OCI-LY7 (cell line): ENCODE measurements at places on chromosomes 16 and 17. TPM values are rescaled to one million over a fixed set of nuclear protein-coding genes. Genes with fewer than 3 reads are reported as not detected.
A peak's percentile ranks its signal among the peaks of the same experiment; 100 is the strongest.

GRCh38 chr16:12334071-12334470 is 357.5 kb downstream of the SNX29 start:
- no peak for DNase-seq

SAP30BP gene
- 180 and 187 TPM in 2 replicates for total RNA-seq

- no peak for DNase-seq
These were observed 1.3 kb downstream of the METRN start for GRCh38 chr16:716200-716568.

- DNase-seq = no peak
These were observed 11.0 kb downstream of the ALDH3A2 start for GRCh38 chr17:19659366-19660177.

- DNase-seq = no peak
These were observed 154.8 kb upstream of the TOM1L1 start for GRCh38 chr17:54745862-54746261.

BIRC5 gene
- total RNA-seq = 184 and 190 TPM in 2 replicates

PLXDC1 gene
- total RNA-seq = 0.67 TPM in 1 of 2 replicates, not detected in the other

- DNase-seq = no peak
These were observed 23.5 kb upstream of the ALOX15 start for GRCh38 chr17:4665027-4665426.

DNA sequence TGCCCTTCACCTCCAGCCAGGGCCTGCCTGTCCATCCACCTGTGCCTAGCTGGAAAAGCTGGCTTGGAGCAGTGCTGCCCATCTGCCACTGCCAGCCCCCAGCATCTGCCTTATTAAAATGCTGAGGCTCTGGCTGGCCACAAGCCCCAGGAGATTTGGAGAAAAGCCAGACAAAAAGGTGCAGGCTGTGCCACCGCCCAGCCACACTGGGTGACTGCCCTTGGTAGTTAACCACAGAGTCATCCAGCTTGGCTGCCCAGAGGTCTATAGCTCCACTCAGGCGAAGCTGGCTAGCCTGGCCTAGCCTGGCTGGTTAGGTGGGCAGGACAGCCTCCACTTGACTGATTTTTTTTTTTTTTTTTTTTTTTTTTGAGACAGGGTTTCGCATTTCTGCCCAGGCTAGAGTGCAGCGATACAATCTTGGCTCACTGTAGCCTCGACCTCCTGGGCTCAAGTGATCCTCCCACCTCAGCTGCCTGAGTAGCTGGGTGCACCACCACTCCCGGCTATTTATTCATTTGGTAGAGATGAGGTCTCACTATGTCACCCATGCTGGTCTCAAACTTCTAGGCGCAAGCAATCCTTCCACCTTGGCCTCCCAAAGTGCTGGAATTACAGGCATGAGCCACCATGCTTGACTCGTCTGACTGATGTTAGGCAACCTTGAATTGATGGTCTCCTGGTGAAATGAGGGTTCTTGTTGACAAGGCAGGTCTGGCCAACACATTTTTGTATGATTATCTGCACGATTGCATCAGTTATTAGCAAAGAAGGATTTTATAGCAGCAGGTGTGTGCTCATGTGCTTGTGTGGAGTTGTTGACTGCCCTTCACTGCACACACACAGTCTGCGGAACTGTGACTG is 103.8 kb downstream of the RAB11FIP4 start:
- no peak for DNase-seq

OR1A1 gene
- total RNA-seq = not detected in 2 replicates

- peak; percentile 30 for DNase-seq
These were observed 25.5 kb downstream of the MAP3K14 start for GRCh38 chr17:45291171-45291805.

NAGS gene
- total RNA-seq = 0.61 and 1.5 TPM in 2 replicates

ZPBP2 gene
- total RNA-seq = not detected in 2 replicates

DNA sequence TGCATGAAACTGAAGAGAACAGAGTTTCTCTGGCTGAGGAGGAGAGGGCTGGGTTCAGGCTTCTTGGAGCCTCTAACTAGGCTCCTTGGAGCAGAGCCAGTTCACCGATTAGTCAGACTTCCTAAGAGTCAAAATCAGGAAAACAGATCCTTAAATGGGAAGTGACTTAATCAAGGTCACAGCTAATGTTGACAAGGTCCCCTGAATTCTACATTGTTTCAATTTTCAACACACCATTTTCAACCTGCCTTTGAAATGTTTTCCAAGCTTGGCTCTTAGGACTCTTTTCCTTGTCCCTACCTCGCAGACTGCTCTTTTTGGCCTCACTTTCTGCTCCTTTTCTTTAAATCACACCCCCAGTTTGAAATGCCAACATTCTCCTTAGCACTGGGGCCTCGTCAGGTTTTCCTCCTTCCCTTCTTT is 16.3 kb downstream of the MYL4 start:
- DNase-seq = no peak

CRHR1 gene
- not detected in 2 replicates for total RNA-seq

DNA sequence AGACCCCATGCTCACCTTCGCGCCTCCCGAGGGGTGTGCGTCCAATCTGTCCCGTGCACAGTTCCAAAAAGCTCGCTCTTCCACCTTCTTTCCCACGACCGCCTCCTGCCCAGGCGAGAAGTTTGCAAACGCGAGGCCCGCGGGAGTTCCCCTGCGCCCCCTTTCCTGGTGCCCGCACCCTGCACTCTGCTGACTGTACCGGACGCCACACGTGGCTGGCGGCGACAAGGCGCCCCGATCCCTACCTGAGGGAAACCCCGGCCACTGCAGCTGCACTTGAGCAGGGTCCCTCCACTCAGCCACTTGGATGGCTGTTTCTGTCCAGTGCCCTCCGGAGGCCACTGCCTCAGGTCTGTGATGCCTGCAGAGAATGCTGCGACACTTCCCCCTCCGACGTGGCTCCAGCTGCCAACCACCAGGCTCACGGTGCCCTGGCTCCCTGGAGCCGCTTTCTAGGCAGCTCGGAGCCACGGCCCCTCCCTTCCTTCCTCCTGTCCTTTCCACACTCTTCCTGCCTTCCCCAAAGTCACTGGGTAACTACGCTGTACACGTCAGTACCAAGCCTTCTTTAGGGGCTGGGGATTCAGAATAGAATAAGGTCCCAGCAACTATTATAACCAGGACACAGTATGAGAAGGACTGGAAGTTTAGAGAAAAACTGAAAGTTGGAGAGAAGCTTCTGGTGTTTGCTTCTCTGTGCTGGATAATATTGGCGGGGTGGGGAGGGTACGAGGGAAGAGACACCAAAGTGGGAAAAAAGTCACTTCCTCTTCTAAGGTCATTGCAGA is at the start of gene MLKL:
Gene MLKL, minus strand, starts transcription at position 425 of the 788 bp plus-strand sequence. CDS start 5,105 bp downstream, outside the sequence.
- peak; percentile 54 for DNase-seq

DNA sequence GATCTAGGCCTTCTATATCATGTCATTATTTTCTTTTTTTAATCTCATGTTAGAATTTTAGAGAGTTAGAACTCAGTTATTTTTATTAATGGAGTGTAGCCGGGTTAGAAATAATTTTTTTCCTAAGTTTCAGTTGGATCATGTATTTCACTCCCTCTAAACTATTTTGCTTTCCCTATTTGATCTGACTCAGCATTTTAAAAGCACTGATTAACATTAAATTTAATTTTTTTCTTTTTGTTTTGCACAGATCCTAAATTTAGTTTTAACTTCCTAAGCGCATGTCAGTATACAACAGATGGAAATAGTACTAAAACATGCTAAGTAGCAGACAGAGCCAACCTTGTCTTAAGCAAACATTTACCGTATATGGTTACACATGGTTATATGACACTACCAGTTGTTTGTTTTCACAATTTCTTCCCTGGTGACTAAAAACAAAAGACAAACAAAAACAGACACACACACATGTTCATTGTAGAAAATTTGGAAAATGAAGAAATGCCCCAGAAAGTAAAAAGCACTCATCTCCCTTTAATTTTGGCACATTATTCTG is 33.6 kb upstream of the RAB11FIP4 start:
- DNase-seq = no peak

GRCh38 chr17:59361916-59362810 is 30.7 kb downstream of the YPEL2 start:
- peak; percentile 79 for DNase-seq

DNA sequence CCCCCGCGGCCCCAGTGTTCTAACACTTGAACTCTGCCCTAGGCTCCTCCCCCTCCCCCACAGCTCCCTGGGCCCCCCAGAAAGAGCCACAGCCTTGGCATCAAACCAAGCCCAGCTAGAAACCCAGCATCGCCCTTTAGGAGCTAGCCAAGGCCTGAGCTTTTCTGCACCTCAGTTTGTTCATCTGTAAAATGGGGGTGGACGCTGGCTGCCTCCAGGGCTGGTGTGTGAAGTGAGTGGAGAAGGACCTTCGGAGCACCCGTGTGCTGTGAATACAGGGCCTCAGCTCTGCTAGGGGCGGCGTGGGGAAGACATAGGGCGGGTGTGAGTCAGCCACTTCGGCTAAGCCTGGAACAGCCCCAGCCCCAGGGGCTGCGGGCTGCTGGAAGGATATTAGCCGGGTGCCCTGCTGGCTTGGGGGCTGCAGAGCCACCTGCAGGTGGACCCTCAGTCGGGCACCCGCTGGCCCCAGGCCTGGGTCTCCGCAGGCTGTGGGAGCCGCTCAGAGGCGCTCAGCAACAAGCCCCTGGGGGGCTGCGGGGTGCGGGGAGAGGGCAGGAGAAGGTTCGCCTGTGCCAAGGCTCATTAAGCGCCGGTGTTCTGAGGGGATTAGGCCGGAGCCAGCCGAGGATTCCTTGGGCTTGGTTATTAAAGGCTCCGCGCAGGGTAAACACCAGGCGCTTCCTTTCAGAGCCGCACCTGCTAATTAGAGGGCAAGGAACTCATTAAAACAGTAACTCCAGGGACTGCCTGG is 217.0 kb upstream of the CIBAR2 start:
- no peak for DNase-seq

SOST gene
- not detected in 2 replicates for total RNA-seq

CCL1 gene
- not detected in 2 replicates for total RNA-seq

DNA sequence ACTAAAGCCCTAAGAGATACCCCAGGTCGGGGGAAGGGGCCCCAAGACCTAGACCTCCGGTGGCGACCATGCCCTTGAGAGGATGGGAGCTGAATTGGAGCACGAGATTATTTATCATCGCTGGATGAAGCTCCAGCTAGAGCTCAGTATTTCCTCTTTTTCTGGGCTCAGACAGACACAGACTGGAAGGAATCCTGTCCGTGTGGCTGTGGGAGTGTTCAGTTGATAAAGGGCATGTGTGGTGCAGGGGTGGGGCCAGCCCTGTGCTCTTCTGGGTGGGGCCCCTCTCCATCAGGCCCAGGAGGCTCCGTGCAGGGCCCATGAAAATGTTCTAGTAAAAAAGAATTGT is 6.3 kb upstream of the CBX4 start:
- no peak for DNase-seq

ZNF205 gene
- total RNA-seq = 0.30 TPM in 1 of 2 replicates, not detected in the other

GRCh38 chr17:63309021-63309420 is 137.1 kb downstream of the CYB561 start:
- DNase-seq = no peak

GRCh38 chr17:77735081-77735565 is 223.4 kb upstream of the TNRC6C start:
- DNase-seq = no peak

- peak; percentile 4 for DNase-seq
These were observed 300.6 kb downstream of the SOX9 start for GRCh38 chr17:72421128-72422092.

- no peak for DNase-seq
These were observed 12.3 kb downstream of the SMIM5 start for GRCh38 chr17:75645501-75645888.

- no peak for DNase-seq
These were observed 17.3 kb downstream of the CCR7 start for GRCh38 chr17:40547785-40548478.

DNA sequence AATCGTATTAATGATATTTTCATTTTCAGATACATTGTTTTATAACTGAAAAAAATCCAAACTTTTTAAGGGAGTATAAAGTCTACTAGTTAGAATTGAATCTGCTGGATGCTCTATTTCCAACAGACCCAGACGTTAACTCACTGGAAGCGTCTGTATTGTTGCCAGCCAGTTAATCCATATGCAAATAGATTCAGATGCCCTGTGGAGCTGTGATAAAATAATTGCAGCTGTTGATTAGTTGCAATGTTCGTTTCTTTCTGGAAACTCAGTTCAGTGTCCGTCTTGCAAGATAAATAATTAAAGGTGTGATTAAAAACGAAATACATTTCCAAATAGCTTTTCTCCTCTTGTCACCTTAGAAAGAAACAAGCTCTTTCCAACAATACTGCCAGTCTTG is 5.1 kb upstream of the GNA13 start:
- no peak for DNase-seq

GRCh38 chr16:66549284-66550131 is at the start of gene TK2:
TSS of gene TK2 (minus strand) at chr16:66550122. CDS start at chr16:66550061, 61 bp downstream.
- DNase-seq = peak; percentile 43

CLEC18C gene
- not detected in 2 replicates for total RNA-seq

DNA sequence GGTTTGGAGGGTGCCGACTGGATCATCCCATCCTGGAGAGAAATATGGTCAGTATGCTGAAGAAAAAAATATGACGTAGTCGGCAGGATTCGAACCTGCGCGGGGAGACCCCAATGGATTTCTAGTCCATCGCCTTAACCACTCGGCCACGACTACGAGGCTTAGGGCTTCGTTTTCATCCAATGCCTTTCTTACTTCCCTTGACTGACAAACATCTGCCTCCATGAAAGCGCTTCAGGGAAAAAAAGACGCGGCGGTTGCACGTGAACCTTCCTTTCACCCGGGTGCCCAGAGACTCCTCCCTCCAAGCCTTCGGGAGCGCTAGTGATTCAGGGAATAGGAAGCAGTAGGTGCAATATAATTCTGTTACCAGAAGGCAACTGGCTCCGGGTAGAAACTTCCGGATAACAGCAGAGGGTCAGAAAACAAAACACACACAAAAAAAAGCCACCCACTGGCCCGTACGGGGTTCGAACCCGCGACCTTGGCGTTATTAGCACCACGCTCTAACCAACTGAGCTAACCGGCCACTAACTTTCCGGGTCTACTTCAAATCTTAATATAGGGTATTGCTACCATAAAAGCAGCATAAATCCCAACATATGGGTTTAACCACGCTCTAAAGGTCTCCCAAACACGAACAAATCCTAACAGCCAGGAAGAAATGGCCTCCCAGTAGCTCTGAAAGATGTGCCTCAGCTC is 16.3 kb upstream of the AURKB start:
- no peak for DNase-seq

NPIPB13 gene
- 50.5 and 51.4 TPM in 2 replicates for total RNA-seq

DNA sequence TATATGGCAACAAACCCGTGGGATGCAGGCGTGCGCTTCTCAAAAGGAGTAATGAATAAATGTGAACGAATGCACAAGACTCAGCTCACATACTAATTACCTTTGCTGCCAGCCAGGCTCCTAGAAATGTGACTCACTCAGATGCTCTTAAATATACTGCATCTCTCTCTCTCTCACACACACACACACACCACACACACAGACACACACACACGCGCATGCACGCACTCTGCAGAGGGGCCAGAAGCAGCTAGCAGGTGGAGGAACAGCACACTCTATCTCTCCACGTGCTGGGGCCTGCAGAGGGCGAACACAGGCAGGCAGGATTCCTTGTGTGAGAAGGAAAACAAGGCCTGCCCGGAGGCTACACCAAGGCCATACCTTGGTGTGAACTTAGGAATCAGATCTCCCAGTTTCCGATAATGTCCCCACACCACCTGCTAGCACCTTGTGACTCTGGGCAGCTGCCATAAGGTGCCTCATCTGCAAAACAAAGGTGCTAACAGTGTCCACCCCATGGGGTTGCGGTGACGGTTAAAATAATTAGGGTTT is 5.3 kb downstream of the GPRC5B start:
- no peak for DNase-seq

ENGASE gene
- 31.4 and 35.1 TPM in 2 replicates for total RNA-seq

KRTAP2-1 gene
- not detected in 2 replicates for total RNA-seq

- no peak for DNase-seq
These were observed 68.6 kb upstream of the MRTFB start for GRCh38 chr16:14002416-14002990.

- DNase-seq = no peak
These were observed 1.8 kb downstream of the ZBTB4 start for GRCh38 chr17:7477392-7478275.

CCL16 gene
- not detected in 2 replicates for total RNA-seq

LGALS9B gene
- not detected in 2 replicates for total RNA-seq
